GM12878 (cell line): ENCODE measurements at places on chromosomes 7 and 10. TPM values are rescaled to one million over a fixed set of nuclear protein-coding genes. Genes with fewer than 3 reads are reported as not detected.
A peak's percentile ranks its signal among the peaks of the same experiment; 100 is the strongest.

GRCh38 chr10:113767222-113767621 lies 15.7 kb downstream of the PLEKHS1 start:
- DNase-seq = no peak
- no peak overlapping the region for H3K27ac ChIP-seq
- H3K4me3 ChIP-seq = no peak overlapping the region
- no peaks in the 10 kb centered on the region for H3K4me1 ChIP-seq
- H3K27me3 ChIP-seq = no peaks in the 10 kb centered on the region; the same call in 1 of the 2 replicates

DNA sequence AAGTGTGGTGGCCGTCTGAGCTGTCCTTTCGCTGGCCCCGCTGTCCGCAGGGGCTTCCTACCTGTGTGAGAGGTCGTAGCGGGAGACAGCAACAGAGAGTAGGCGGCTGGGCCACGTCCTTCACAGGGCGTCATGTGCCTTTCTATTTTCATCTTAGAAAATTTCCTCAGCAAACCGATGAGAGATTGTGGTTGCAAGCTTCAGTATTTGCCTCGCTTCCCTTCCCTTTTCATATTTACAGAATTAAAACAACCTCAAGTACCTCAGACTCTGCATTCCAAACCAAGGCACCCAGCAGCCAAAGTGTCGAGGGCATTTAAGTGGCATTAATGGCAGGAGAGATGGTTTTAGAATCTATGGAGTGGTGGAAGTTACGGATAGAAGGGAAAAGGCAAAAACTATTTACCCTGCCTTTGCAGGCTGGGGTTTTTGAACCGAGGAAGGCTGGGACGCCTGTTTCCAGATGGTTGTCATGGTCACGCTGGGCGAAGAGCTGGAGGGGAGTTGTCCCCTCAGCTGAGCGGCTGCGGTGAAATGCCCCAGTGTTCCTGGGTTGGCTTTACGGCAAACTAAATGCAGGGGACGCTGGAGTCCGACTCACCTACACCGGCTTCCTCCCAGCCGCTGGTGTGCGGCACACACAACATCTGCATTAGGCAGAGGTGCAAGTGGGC lies 41.9 kb downstream of the WIPI2 start:
- peak; percentile 93 for DNase-seq
- peak overlapping the region; percentile 35 for H3K4me3 ChIP-seq
- peaks cover 12% of the 10 kb centered on the region for H3K36me3 ChIP-seq
- H3K27ac ChIP-seq = peak overlapping the region; percentile 99
- H3K4me1 ChIP-seq = peaks cover 68% of the 10 kb centered on the region
- H3K27me3 ChIP-seq = no peaks in the 10 kb centered on the region

- H3K36me3 ChIP-seq = no peaks in the 10 kb centered on the region
- H3K4me3 ChIP-seq = no peak overlapping the region
- H3K27ac ChIP-seq = no peak overlapping the region
Observed at GRCh38 chr7:16727736-16728135, 25.8 kb upstream of the TSPAN13 start.

Gene WDR11
- 38.2 and 43.4 TPM in 2 replicates for total RNA-seq

GRCh38 chr10:30727524-30727923 lies 98.0 kb upstream of the LYZL2 start:
- H3K4me1 ChIP-seq = peaks cover 8% of the 10 kb centered on the region
- H3K4me3 ChIP-seq = no peak overlapping the region

- no peak for DNase-seq
- H3K36me3 ChIP-seq = no peaks in the 10 kb centered on the region
- H3K27ac ChIP-seq = no peak overlapping the region
- no peak overlapping the region for H3K4me3 ChIP-seq
- H3K27me3 ChIP-seq = no peaks in the 10 kb centered on the region
- H3K4me1 ChIP-seq = no peaks in the 10 kb centered on the region
Observed at GRCh38 chr7:84629216-84629615, 434.6 kb upstream of the SEMA3A start.

DNA sequence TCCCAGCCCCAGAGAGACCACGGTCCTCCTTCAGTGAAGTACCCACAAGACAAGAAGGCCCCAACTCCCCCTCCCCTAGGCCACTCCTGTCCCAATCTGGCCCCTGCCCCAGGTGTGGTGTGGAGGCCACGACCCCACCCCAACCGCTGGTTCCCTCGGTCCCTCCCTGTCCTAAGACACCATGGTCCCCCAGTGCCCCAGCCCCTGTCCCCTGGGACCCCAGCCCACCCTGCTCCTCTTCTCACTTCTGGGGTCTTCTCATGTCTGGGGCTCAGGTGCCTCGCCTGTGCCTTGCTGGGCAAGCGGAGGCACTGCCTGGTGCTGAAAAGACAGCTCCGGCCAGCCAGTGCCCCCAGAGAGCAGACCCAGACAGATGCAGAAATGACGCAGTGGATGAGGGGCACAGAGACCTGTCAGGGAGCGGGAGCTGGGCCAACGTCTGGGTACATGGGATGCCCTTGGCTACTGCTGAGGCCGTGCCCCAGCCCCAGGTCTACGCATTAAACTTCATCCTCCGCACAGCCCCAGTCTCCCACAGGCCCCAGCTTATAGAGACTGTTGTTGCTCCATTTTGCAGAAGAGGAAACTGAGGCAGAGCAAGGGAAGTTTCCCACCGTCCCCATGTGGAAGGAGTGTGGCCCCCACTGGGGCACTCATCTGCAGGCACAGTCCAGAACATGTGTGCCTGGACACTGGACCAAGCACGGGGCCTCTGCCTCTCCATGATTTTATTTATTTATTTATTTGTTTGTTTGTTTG lies 14.8 kb downstream of the GRIFIN start:
- no peak for DNase-seq
- no peak overlapping the region for H3K27ac ChIP-seq
- H3K4me1 ChIP-seq = no peaks in the 10 kb centered on the region
- H3K36me3 ChIP-seq = no peaks in the 10 kb centered on the region
- H3K27me3 ChIP-seq = no peaks in the 10 kb centered on the region
- no peak overlapping the region for H3K4me3 ChIP-seq

Gene CALCR
- total RNA-seq = not detected in 2 replicates

DNA sequence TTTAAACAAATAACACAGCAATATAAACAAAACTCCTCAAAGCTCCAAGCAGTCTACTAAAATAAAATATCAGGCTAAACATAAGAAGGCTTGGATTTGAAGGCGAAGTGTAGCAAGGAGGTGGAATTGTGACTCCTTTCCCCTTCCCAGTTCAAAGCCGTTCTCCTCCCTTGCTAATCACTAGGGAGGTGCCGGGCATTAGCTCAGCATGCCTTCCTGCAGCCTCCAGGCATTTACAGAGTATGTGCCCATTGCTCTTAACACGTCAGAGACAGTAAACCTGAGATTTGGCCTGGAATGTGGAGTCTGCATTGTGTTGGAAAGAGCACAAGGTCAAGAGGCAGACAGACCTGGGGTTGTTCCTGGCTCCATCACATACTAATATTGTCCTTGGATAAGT lies 15.6 kb downstream of the CNNM1 start:
- no peaks in the 10 kb centered on the region for H3K4me1 ChIP-seq
- no peak overlapping the region for H3K4me3 ChIP-seq
- H3K36me3 ChIP-seq = no peaks in the 10 kb centered on the region

- no peak overlapping the region for H3K4me3 ChIP-seq
- DNase-seq = no peak
- H3K27me3 ChIP-seq = no peaks in the 10 kb centered on the region
- no peaks in the 10 kb centered on the region for H3K36me3 ChIP-seq
Observed at GRCh38 chr10:44478876-44479705, 94.2 kb upstream of the CXCL12 start.

Gene C10orf90
- total RNA-seq = not detected in 2 replicates

GRCh38 chr7:8931906-8932646 lies 498.7 kb downstream of the NXPH1 start:
- H3K4me3 ChIP-seq = no peak overlapping the region
- no peak for DNase-seq
- H3K27me3 ChIP-seq = no peaks in the 10 kb centered on the region

- peak overlapping the region; percentile 35; the same call in 1 of the 2 replicates for H3K27ac ChIP-seq
- H3K27me3 ChIP-seq = no peaks in the 10 kb centered on the region
- no peak overlapping the region for H3K4me3 ChIP-seq
- DNase-seq = no peak
- no peaks in the 10 kb centered on the region for H3K36me3 ChIP-seq
Observed at GRCh38 chr10:50388181-50388580, 136.9 kb upstream of the ASAH2 start.

DNA sequence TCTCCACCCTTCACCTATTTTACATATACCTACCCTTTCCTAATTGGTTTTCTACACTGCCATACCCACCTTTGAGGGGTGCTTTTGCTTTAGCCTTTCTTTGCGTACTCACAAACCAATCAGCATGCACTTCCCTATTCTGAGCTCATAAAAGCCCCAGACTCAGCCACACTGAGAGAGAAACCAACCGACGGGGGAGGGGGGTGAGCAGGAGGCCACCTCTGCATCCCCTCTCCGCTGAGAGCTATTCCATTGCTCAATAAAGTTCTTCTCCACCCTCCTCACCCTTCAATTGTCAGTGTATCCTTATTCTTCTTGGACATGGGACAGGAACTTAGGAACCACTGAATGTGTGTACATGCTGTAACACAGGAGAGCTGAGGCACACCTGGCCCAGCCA lies 9.0 kb upstream of the FKBP9 start:
- H3K36me3 ChIP-seq = no peaks in the 10 kb centered on the region
- no peak overlapping the region for H3K4me3 ChIP-seq
- DNase-seq = no peak

DNA sequence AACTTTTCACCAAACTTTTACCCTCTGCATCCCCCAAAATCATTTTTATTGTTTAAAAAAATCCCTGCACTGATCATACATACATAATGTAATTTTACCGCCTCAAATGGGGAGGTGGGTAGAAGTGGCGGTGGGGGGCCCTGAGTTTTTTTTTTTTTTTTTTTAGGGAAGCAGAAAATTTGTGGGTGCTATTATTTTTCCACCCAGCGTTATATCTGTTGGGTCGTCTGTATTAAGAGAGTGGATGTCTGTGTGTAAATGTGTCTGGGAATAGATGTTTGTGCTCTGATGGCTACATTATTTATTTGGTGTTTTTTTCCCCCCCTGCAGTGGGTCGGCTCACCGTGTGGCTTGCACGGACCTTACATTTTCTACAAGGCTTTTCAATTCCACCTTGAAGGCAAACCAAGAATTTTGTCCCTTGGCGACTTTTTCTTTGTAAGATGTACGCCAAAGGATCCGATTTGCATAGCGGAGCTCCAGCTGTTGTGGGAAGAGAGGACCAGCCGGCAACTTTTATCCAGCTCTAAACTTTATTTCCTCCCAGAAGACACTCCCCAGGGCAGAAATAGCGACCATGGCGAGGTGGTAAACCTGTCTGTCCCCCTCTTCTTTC lies 438 bp downstream of the ARID5B start:
- no peak for DNase-seq
- peaks cover 34% of the 10 kb centered on the region for H3K4me1 ChIP-seq
- no peaks in the 10 kb centered on the region for H3K27me3 ChIP-seq
- no peaks in the 10 kb centered on the region for H3K36me3 ChIP-seq
- peak overlapping the region; percentile 85 for H3K4me3 ChIP-seq

Gene MYH16
- total RNA-seq = 0.13 TPM in 1 of 2 replicates, not detected in the other

DNA sequence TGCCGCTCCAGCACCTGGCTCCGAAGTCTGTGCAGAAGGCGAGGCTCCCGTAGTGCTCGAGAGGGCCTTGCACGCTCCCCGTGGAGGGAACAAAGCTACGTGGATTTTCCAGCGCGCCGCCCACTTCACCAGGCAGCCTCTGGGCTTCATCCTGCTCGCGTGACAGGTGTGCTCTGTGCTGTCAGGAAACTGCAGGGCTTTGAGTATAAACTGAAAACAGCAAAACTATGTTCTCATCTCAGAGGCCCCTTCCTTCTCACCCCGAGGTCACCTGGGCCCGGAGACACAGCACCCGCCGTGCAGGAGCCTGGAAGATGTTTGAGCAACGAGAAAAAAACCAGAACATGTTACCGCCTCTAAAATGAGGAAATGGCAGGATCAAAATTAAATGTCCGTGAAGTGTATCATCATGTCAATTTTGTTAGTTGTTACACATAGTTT lies 17.6 kb upstream of the GPR146 start:
- no peaks in the 10 kb centered on the region; the same call in 1 of the 2 replicates for H3K36me3 ChIP-seq
- peaks cover 45% of the 10 kb centered on the region for H3K4me1 ChIP-seq
- peak overlapping the region; percentile 99 for H3K4me3 ChIP-seq
- peak overlapping the region; percentile 95 for H3K27ac ChIP-seq
- no peak for DNase-seq

Gene SRGN
- total RNA-seq = 658 and 735 TPM in 2 replicates

Gene DNAH11
- 0.03 and 0.27 TPM in 2 replicates for total RNA-seq
